ENCODE measurements at places on chromosomes 11 and 22.
A peak's percentile ranks its signal among the peaks of the same experiment; 100 is the strongest.

GRCh38 chr22:37162221-37163095, 12.7 kb upstream of the IL2RB start:
- DNase-seq: peak; percentile 51

GRCh38 chr22:22689621-22690345, 45.4 kb downstream of the GGTLC2 start:
- DNase-seq: no peak

DNA sequence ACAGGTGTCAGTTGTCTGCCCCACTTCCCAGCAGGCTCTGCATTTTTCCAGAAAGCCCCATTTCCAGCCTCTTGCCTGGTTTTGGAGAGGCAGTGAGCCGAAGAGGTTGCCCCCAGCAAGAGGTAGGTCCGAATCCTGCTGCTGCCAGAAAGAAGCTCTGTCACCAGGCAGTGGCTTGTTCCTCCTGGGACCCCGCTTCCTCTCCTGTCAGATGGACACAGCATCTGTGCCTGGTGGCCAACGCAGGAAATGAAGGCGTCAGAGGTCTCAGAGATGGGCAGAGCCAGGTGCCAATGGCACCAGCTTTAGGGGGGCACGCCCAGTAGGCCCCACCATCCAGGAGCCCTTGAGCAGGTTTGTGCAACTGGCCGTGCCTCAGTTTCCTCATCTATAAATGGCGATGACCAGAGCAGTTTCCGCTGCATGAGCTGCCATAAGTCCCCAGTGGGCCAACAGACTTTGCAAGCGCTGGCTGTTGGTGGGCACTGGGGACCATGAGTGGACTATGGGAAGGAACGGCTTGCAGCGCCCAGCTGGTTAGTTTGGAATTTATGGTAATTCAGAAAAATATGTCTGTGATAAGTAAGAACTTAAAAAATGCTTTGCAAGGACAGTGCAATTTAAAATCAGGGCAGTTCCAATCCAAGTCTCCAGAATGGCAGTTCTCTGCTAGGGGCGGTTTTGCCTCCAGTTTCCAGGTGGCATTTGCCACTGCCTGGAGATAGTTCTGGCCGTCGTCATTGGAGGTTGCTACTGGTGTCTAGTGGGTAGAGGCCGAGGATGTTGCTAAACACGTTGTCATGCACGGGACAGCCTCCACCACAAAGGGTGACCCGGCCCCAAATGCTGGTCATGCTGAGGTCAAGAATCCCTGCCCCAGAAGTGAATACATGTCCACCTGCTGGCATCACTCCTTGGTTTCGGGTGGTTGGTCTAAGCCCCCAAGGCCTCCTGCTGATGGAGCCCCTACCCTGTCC, 2.3 kb upstream of the OSBPL5 start:
- no peak for DNase-seq

DNA sequence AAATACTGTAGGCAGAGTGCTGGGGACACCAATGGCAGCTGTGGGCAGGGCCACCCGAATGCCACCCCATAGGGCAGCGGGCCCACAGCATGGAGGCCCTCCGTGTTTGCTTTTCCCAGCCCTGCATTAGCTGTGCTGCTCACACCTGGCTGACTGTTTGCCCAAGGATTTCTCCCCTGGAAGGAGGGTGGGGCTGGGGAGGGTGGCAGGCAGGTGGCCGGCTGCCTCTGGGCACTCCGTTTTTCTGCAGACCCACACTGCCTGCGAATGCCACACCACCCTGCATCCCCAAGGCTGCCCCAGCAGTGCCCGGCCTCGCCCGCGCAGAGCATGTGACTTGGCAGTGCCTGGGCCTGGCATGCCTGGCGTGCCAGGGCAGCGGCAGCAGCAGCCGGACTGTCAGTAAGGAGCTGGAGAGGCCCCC, 19.6 kb downstream of the DAGLA start:
- DNase-seq: no peak

- DNase-seq: no peak
Observed at GRCh38 chr22:43885319-43885671, 6.5 kb downstream of the PNPLA5 start.

- no peak for DNase-seq
Observed at GRCh38 chr11:77136074-77136473, 8.0 kb downstream of the MYO7A start.

- DNase-seq: no peak
Observed at GRCh38 chr11:71199226-71199820, 53.1 kb downstream of the SHANK2 start.

DNA sequence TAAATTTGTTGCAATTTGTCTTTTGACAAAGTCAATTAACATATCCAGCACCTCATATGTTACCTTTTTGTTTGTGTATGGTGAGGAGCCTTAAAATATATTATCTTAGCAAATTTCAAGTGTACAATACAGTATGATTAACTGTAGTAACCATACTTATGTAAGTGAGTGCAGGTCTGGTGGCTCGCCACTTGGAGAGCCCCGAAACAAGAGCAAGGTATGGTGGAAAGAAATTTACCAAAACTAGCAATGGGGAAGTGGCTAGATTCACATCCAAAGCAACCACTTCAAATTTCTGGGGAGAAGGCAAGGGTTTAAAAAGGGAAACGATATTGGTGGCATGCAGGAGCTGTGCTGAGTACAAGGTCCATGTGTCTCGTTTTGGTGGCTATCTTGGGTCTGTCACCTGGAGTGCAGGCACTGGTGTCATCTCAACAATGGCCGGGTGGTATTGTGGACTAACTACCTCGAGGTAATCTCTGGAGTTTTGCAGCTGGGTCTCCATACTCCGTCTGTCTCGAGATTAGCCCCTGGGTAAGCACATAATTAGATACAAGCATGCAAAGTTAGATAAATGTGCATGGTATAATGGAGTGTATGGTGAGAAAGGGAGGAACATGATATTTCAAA, 8.2 kb upstream of the FNBP4 start:
- DNase-seq: no peak

GRCh38 chr11:70360211-70360610, 38.1 kb upstream of the CTTN start:
- no peak for DNase-seq

DNA sequence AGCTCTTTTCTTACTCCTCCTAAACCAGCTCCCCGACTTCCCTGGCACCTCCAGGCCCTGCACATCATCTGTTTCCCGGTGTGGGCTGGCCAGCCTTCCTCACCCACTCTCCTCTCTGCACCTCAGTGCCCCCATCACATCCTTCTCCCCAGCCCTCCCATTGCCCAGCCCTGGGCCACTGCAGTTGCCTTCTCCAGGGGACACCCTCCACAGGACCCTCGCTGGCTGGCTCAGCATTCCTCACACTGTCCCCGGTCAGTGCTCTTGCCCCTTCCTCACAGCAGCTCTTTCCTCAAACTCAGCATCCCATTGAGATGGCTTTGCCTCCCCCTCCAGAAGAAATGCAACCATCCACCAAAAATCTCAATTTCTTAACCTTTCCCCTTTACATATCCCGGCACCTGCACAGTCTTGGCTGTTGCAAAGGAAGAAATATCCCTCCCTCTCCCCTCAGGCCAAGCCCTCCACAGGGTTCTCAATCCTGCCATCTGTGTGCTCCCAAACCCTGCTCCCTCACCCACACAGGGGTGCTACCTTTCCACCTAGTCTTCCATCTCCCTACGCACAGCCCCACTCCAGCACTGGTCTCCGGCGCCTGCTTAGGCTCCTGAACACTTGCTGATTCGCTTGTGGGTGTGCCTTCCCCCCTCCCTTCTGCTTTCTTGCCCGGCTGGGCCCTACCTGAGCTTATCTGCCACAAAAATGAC, 19.5 kb downstream of the RPL27A start:
- no peak for DNase-seq

DNA sequence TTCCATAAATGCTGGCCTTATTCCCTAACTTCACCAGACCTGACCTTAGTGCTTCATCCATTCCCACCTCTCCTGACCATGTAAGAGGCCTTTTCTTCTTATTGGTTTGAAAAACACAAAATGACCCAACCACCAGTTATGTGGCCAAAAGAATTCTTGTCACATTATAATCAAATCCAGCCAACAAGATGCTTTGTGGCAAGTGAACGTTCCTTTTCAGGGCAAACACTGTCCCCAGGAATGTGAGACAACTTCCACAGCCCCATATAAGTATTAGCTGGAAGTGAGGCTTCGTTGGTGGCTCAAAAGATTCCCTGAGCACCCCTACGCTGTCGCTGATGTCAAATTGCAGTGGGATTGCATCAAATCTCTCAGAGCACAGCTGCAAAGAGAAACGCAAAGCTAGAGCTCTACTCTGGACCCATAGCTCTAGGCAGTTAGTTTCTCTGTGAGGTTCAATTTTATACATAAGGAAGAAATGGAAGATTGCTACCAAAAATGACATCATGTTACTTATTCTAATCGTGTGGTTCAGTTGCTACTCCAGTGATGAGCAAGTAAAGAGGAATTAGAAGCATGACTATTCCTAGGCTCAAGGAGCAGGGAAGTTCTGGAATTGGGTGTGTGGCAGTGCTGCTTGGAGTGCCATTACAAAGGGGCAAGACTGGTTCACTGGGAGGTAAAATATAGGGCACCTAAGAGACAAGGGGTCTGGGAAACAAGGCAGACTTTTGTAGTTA, 26.1 kb downstream of the GLYATL1 start:
- DNase-seq: no peak

GRCh38 chr22:49086181-49086580, 741.5 kb downstream of the BRD1 start:
- no peak for DNase-seq

DNA sequence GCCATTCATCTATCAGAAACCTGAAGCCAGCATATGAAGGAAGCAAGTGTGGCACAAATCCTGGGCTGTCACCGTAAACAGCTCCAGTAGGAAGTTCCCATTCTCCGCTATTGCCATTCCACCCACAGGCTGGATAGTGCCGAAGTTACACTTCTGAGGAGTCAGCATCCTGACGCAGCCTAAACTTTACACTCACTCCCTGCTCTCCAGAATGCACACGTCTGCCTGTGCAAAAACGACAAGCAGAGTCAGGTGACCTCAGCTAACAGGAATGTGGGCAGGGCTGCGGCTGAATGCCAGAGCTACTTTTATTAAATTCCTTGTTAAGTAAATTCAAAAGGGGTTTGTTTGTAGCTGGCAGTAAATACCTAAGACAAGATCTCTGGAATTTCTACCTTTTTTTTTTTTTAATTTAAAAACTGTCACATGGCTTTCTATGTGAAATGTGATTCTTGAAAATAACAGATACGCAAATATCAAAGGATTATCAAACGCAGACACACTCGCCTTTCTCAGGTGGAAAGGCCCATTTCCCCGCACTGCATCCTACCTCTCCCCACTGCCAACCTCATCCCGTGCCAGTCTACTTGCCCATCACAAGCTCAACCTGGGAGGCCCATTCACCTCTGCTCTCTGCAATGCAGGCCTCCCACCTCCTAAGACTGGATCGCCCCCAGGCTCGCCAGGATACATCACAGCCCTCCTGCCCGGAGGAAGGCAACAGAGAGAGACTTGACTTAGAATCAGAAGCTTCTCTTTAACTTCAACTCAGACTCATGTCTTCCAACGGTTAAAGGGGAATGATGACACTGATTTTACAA, 33.5 kb downstream of the NFRKB start:
- no peak for DNase-seq

GRCh38 chr11:120682866-120683265, 171.3 kb downstream of the GRIK4 start:
- DNase-seq: no peak

DNA sequence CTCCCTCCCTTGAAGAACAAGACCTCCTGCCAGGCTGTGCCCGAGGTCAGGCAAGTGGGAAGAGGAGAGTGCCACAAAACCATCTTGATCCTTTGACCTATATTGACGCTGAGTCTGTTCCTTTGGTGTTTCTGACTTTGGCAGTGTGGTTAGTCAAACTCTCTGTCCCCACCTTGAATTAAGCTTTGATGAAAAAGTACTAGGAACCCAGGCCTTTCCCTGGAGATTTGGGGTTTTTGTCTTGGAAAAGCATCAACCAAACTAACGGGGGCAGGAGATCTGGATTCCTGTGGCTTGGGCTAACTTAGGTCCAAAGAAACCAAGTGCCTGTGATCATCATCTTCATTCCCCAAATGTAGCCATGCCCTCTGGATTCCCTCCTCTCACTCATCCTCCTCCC, 40.4 kb downstream of the ARFGAP2 start:
- DNase-seq: no peak

- no peak for DNase-seq
Observed at GRCh38 chr11:106989078-106989455, 29.2 kb downstream of the GUCY1A2 start.

DNA sequence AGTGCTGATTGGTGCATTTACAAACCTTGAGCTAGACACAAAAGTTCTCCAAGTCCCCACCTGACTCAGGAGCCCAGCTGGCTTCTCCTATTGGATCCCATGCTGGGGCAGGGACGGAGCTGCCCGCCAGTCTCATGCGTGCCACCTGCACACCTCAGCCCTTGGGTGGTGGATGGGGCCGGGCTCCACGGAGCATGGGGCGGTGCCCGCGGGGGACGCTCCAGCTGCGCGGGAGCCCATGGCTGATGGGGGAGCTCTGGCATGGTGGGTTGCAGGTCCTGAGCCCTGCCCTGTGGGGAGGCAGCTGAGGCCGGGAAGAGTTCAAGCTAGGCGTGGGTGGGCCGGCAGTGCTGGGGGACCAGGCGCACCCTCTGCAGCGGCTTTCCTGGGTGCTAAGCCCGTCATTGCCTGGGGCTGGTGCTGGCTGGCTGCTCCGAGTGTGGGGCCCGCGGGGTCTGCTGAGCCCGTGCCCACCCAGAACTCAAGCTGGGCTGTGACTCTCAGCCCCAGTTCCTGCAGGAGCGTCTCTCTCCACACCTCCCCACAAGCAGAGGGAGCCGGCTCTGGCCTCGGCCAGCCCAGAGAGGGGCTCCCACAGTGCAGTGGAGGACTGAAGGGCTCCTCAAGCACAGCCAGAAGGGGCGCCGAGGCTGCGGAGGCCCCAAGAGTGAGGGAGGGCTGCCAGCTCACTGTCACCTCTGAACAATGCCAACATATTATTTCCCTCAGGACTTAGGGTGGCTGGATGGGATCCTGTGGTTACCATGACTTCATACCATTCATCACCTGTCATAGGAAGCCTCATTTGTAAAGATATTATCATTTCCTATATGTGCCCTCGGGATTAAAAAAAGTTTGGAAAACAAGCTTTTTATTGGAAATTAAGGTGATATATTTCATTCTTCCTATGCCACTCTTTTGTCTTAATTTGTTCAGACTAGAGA, 688.7 kb downstream of the ETS1 start:
- no peak for DNase-seq

GRCh38 chr11:9955391-9955790, 291.5 kb downstream of the SWAP70 start:
- no peak for DNase-seq
